Glomerular endothelial cell (primary cell): ENCODE measurements at places on chromosomes 11 and 22. TPM values are rescaled to one million over a fixed set of nuclear protein-coding genes. Genes with fewer than 3 reads are reported as not detected.

- DNase-seq: no peak
Observed at GRCh38 chr11:57223601-57224000, 13.4 kb downstream of the APLNR start.

The VPREB1 gene
- not detected in 2 replicates for total RNA-seq

DNA sequence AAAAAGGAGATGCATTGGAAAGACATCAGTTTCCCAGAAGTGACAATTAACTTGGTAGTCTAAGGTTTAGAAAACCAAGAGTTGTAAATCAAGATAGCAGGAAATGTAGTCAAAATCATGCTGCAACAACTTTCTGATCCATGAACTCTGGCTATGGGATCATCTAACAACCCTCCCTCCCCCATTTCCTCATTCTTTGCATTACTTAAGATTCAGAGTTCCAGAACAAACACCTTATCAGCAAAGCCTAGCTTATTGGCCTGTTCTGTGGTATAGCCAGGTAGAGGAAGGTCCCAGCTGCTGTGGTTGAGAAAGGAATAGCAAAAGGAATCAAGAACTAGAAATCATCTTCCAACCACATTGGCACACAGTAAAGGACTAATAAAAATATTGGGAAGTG, 651.1 kb downstream of the METTL15 start:
- DNase-seq: no peak

DNA sequence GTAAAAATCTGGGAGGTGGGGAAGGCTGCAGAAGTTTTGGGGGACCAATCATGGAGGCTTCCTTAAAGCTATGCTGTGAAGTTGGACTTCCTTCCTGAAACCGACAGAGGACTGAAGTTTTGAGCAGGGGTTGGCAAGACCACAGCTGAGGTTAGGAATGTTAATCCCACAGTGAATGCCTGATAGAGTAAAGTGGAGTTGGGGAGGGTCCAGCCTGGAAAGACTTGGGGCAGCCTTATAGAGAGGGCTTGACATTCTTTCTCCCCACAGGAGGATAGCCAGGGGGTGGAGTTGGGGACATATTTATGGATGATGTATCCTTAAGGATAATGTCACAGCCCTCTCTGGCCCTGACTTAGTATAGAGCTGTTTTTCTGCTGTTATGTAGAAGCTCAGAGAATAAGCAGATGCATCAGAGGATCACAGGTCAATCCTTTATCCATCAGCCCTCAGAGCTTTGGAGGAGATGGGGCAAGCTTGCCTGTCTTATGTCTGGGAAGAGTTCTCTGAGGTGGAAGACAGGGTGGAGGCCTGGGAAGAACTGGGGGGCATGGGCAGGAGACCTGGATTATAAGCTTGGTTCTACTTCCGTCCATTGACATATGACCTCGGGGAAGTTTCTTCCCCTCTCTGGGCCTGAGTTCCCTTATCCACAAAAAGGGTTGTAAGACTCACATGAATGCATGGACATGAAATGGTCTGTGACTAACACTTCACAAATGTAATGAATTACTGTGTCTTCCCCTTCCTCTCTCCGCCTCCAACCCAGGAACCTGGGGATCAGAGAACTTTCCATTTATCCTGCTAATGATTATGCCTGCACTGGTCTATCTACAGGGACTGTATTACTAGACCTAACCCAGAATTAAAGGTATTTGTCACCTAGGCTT, 317.8 kb downstream of the MIAT start:
- DNase-seq: no peak

DNA sequence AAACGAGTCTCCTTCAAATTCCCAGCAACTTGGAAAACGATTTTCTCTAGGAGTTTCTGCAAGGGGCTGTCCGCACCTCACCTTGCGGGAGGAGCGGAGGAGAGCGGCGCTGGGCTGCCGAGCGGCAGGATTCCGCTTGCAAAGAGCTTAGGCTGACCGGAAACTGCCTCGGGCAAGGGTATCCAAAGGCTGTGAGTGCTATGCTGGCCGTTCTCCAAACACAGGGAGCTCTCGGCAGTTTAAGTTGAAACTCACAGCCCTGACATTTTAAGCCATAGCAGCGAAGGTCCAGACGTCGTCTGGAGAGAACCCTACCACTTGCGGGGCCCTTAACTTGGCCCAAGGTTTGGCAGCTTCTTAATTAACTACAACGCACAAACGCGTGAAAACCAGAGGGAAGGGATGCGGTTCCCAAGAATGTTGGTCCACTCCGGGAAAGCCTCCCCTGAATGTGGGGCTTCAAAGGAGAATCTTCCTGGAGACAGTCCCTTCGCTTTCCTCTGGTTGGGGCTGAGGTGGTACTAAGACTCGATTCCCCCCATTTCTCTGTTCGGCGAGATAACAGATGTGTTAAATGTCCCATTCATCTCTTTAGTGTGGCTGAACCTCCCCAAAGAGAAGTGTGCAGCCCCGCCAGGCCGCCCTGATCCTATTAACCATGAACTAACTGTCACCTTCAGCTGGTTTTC, 1.1 kb upstream of the DBX1 start:
- no peak for DNase-seq

The NXPE4 gene
- total RNA-seq: not detected in 2 replicates

The MISFA gene
- total RNA-seq: 1.4 TPM in 1 of 2 replicates, not detected in the other

The PARVG gene
- total RNA-seq: not detected in 2 replicates

DNA sequence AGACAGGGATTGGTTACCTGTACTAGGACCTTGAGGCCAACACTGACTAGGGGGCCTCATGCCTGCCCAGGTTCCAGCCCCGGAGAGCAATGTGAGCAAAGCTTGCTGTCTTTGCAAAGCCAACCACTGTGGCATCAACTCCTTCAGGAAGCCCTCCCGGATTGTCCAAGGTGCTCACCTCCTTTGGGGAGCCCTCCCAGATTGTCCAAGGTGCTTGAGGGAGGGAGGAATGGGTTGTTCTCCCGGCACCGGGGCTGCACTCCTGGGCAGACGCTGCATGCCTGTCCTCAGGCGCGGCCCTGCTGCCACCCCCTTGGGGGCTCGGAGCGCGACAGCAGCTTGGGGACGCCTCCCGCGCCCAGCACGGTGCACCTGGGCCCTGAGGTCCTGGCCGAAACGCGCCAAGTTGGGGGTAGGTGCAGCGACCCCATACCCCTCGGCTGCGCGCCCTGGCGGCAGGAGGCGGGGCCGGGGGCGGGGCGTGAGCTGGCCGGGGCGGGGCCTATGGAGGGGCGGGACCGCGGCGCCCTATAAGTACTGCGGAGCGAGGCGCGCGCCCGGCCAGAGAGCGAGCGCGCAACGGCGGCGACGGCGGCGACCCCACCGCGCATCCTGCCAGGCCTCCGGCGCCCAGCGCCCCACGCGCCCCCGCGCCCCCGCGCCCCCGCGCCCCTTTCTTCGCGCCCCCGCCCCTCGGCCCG, at the start of gene CD81:
CD81 (plus strand) TSS at position 560 of the 701 bp plus-strand sequence. CDS start 240 bp downstream, outside the sequence.
- no peak for DNase-seq

DNA sequence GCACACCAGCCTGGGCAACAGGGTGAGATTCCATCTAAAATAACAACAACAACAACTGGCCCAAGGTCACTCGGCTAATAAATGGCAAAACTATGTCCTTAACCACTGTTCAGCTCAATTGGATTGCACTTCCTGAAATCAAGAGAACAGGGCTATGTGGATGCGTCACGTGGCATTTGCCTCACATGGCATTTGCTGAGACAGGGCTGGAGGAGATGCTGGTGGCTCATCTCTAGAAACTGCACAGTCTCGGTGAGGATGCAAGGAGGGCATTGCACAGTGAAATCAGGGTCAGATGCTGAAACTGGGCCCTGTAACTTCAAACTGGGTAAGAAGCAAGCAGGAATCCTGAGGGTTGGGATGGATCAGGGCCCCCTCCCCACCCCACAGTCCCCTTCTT, 171.9 kb downstream of the BUD13 start:
- no peak for DNase-seq

GRCh38 chr11:122045181-122045586, 70.8 kb downstream of the BLID start:
- peak; percentile 86 for DNase-seq

DNA sequence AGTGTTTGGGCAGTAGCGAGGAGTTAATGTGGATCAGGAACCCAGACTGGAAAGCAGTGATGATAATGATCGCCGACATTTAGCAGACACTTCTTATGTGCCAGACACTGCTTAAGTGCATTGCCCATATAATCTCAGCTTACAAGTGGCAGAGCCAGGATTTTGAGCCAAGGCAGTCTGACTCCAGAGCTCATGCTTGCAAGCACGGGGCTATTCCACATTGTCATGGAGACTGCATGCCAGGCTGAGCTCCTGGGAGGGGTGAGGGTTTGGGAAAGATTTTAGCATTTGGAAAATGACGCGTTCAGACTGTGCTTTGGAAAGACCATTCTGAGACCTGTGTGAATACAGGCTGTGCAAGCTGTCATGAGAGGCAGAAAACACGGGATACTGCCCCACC, 302.7 kb downstream of the DDX10 start:
- no peak for DNase-seq

DNA sequence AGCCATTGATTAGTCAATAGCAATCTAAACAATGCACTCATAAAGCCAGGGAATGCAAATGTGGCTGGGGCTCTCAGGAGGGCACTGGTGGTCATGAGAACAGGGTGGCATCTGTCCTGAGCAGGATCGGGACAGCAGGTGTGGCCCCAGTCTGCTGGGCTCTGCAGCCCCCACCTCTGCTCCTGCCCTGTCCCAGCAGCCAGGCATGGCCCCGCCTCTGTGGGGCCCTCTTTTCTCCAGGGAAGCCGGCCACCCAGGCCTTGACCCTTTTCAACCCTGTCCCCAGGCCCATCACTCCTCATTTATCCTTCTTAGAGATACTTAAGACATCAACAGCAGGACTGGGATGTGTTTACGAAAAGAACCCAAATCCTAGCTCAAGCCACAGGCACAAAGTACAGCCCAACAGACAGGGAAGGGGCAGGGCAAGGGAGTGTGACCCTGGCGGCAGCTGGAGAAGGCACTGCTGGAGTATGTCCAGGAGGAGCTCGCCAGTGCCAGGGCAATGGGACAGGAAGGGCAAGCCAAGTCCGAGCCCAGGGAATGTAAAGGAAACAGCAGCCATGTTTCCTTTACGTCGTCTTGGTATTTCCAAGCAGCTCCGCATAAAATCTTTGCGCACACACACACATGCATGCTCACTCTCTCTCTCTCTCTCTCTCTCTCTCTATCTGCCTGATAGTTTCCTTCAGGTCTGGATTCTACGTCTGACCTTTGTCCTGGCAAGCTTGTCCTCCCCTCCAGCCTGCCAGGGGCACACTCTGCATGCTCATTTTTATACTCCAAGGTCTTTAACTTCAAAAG, 59.9 kb downstream of the DGCR2 start:
- DNase-seq: no peak

DNA sequence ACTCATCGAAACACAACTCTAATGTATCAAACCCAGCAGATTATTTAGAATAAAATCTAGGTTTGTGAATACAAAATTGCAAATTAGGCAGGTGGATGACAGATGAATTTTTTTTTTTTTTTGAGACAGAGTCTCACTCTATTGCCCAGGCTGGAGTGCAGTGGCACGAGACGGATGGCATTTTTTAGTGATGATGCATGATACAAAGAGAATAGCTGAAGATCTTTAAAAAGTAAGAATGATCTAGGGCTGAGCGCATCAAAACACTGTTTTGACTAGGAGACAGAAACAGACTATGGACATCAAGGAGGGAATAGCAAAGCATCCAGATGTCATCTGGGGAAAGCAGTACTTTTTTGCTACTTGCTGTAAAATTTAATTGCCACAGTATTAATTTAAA, 63.8 kb downstream of the IMMP1L start:
- no peak for DNase-seq

The PRCP gene
- 138 and 215 TPM in 2 replicates for total RNA-seq

The SESN3 gene
- 8.9 and 19.8 TPM in 2 replicates for total RNA-seq

DNA sequence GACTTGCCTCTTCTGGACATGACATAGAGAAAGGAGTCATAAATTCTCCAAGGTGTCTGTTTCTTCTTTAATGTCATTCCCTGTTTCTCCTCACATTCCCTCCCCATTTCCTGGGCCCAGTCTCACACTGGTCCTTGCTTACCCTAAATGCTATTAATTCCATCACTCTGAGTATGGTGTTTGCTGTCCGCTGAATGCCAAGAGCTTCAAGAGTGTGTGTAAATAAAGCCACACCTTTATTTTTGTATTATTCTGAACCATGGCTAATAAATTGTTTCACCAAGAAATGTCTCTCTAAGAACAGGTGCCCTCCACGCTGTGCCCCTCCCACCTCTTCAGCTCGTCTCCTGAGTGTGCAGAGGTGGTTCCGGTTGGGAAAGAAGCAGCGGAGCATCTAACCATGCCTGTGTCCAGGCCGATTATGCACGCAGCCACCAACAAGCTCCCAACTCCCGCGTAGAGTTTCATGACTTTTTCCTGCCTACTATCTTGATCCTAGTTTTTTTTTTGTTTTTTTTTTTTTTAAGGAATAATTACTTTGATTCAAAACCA, 8.6 kb downstream of the TMEM121B start:
- DNase-seq: no peak

DNA sequence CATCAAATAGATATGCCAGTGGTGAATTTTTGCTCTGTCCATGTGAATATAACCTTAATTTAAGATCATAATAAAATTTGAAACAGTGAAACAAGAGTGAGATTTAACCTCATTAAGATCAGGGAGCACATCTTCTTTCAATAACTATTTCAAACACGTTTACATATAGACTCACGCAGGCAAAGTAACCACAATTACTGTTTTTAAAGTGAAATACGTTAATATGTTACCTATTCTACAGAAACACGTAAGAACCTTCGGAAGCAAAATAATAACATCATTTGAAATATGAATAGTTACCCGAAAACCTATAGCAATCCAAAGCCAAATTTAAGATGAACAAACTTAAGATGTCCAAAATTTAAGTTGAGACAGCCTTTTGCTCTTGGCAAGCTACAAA, 136.2 kb upstream of the ZC3H12C start:
- DNase-seq: no peak

DNA sequence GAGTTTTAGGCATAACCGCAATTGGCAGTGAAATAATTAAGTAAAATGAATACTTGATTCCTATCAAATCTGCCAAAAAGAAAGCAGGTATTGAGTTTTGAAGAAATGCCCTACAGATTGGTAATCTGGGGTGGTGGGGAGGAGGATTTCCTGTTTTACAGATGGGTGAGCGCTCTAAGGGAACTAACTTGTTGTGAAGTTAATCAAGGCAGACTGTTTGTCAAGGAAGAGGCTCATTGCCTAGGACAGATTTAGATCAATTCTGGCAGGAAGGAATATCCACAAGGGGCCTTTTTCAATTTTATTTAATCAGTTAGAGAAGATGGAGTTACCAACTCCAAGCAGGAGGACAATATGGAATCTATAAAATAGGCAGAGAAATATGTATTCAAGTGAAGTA, 271.5 kb upstream of the CCDC90B start:
- no peak for DNase-seq

DNA sequence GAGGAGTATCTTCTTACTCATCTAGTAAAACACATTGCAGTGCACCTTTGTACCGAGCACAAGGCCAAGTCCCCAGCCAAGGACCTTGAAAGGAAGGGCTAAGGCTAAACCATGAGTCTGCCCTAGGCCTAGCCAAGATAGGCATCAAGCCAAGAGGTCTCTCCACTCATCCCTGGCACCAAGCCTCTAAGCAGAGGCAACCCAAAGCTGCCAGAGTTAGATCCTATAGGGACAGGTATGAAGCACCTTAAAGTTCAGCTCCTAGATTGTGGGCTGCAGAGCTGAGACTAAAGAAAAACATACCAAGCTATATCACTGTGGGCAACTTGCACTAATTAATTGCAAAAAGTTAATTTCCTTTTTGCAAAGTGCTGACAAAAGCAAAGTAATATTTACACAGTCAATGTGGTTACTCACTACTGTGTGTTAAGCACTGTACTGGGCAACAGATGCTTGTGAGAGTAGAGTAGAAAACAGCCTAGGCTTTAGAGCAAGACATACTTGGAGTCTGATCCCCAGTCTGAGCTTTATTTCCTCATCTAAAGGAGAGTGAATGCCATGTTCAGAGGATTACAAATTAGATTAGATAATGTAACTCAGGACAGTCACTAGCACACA, 7.2 kb downstream of the COA4 start:
- DNase-seq: no peak

GRCh38 chr11:118621071-118621783, 13.8 kb downstream of the PHLDB1 start:
- DNase-seq: no peak
